ENCODE measurements at places on chromosomes 12 and 14. TPM values are rescaled to one million over a fixed set of nuclear protein-coding genes. Genes with fewer than 3 reads are reported as not detected.

The PPP4R4 gene
- polyA plus RNA-seq: 0.69 TPM

The IFI27 gene
- polyA plus RNA-seq: 1.1 TPM

The RTL1 gene
- not detected for polyA plus RNA-seq

The KLHL33 gene
- not detected for polyA plus RNA-seq

The ZNF84 gene
- 14.9 TPM for polyA plus RNA-seq

DNA sequence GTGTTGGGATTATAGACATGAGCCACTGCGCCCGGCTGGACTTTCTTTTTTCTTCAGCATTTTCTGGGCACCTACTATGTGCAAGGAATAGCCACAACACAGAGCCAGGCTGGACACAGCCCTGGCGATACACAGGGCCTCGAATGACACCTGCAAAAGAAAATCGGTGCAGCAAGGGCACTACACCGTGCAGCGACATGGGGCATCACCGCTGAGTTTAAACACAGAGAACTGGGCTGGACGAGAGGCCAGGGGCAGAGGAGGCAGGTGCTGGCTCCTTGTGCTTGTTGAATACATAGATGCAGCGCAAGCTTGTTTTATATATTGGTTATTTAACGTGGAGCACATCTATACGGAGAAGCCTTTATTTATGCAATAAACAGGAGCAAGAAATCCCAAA is 92.4 kb downstream of the SETD3 start:
- no peak overlapping the region for H3K4me3 ChIP-seq
- H3K4me1 ChIP-seq: peaks cover 4% of the 10 kb centered on the region
- H3K27ac ChIP-seq: no peak overlapping the region
- no peaks in the 10 kb centered on the region for H3K36me3 ChIP-seq

- H3K4me3 ChIP-seq: no peak overlapping the region
- no peaks in the 10 kb centered on the region for H3K36me3 ChIP-seq
- no peak for DNase-seq
- H3K4me1 ChIP-seq: no peaks in the 10 kb centered on the region
- H3K27ac ChIP-seq: no peak overlapping the region
- H3K27me3 ChIP-seq: no peaks in the 10 kb centered on the region
These were observed 448.7 kb downstream of the SLC6A15 start for GRCh38 chr12:84463741-84464495.

- H3K27me3 ChIP-seq: no peaks in the 10 kb centered on the region
- DNase-seq: no peak
These were observed 1.6 kb upstream of the MLXIP start for GRCh38 chr12:122076743-122077495.

GRCh38 chr14:98348505-98348904 is 923.5 kb downstream of the BCL11B start:
- H3K27ac ChIP-seq: no peak overlapping the region
- DNase-seq: no peak
- H3K27me3 ChIP-seq: no peaks in the 10 kb centered on the region
- no peaks in the 10 kb centered on the region for H3K36me3 ChIP-seq

DNA sequence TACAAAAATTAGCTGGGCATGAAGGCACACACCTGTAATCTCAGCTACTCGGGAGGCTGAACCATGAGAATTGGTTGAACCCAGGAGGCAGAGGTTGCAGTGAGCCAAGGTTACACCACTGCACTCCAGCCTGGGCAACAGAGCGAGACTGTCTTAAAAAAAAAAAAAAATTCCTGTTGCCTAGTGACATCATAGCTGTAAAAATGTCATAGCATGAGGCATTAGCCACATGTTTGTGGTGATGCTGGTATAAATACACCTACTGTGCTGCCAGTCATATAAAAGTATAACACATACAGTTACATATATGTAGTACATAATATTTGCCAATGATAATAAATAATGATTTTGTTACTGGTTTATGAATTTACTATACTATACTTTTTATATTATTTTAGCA is 22.2 kb downstream of the SLC41A2 start:
- no peaks in the 10 kb centered on the region for H3K36me3 ChIP-seq
- no peak overlapping the region for H3K4me3 ChIP-seq
- DNase-seq: no peak
- no peak overlapping the region for H3K27ac ChIP-seq
- H3K4me1 ChIP-seq: no peaks in the 10 kb centered on the region

DNA sequence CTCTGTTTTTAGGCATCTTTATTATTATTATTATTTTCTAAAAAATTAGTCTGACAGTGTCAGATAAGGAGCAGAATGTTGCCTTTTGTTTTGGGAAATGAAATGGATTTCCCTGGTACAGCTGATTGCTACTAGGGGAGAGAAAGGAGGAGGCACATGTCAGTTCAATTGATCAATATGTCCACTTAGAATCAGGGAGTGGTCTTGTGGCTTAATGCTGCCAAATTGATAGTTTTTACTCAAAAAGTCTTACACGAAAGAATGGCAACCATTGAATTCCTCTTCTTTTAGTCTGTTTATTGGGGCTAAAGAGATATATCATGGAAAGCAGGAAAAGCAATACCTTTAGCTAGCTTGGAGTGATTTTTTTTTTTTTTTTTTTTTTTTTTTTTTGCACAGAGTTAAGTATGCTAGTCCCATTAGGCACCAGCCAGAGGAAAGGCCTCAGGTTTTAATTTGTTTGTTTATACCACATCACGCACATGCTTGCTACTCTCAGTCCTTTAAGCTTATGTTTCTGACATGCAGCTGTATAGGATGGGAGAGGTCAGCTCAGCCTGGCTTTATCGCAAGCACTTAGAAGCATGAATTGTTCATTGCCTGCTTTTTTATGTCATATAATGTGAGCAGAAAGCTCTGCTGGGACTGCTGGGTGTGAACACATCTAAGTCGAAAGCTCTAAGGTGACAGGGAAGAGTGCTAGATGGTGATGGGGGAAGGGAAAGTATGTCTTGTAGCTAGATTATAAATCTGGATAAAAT is 1.4 kb downstream of the AKAP6 start:
- no peak overlapping the region for H3K27ac ChIP-seq
- no peaks in the 10 kb centered on the region for H3K4me1 ChIP-seq
- no peak overlapping the region for H3K4me3 ChIP-seq
- no peaks in the 10 kb centered on the region for H3K36me3 ChIP-seq

GRCh38 chr12:53383258-53383657 is 3.3 kb downstream of the SP1 start:
- peaks cover 39% of the 10 kb centered on the region for H3K36me3 ChIP-seq
- H3K4me3 ChIP-seq: peak overlapping the region; percentile 83
- no peak for DNase-seq

DNA sequence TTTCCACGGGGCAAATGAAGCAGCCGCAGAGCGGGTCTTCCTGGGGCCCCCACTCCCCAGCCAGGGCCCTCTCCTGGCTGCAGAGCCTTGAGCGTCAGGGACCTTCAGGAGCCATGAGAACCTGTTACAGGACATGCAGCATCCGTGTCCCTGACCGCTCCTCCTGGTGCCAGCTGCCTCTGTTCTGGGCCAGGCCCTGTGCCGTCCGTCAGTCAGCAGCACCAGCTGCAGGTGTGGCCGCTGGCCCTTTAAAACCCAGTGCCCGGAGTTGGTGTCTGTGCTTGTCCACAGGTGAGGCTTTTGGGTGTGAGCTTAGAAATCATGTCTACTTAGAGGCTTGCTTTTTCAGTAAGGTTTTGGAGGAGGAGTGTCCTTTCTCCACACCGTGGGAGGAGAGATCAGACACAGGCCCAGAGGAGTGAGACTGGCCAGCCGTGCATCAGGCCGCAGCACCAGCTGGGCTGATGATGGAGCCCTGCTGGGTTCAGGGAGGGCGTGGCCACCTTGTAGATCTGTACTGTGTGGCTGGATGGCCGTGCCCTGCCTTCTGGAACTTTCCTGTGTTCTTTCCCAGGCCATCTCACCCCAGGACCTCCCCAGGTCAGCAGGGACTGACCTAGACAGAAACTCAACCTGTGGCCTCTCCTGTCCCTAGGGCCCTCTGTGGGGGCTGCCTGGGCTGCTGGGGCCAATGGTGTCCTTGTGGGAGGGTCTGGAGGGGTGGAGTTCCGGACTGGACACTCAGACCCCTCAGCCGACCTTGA is 27.1 kb downstream of the AACS start:
- DNase-seq: no peak
- H3K27me3 ChIP-seq: no peaks in the 10 kb centered on the region
- H3K4me3 ChIP-seq: no peak overlapping the region

- no peak overlapping the region for H3K4me3 ChIP-seq
- H3K27me3 ChIP-seq: no peaks in the 10 kb centered on the region
- H3K27ac ChIP-seq: no peak overlapping the region
- H3K4me1 ChIP-seq: no peaks in the 10 kb centered on the region
- DNase-seq: no peak
These were observed 323.8 kb upstream of the SYT1 start for GRCh38 chr12:78540606-78541336.

- no peak overlapping the region for H3K27ac ChIP-seq
- H3K4me1 ChIP-seq: no peaks in the 10 kb centered on the region
- no peak for DNase-seq
- no peak overlapping the region for H3K4me3 ChIP-seq
- no peaks in the 10 kb centered on the region for H3K36me3 ChIP-seq
- H3K27me3 ChIP-seq: peaks cover 12% of the 10 kb centered on the region
These were observed 4.3 kb upstream of the MMP19 start for GRCh38 chr12:55847033-55847432.

Measured in CD4-positive, CD25-positive, alpha-beta regulatory T cell (primary cell).